Activated T-cell treated with anti-CD3 and anti-CD28 coated beads, Interleukin-2, amount 50 U/mL, for 24 hours (primary cell): ENCODE measurements at places on chromosomes 13 and 19.

DNA sequence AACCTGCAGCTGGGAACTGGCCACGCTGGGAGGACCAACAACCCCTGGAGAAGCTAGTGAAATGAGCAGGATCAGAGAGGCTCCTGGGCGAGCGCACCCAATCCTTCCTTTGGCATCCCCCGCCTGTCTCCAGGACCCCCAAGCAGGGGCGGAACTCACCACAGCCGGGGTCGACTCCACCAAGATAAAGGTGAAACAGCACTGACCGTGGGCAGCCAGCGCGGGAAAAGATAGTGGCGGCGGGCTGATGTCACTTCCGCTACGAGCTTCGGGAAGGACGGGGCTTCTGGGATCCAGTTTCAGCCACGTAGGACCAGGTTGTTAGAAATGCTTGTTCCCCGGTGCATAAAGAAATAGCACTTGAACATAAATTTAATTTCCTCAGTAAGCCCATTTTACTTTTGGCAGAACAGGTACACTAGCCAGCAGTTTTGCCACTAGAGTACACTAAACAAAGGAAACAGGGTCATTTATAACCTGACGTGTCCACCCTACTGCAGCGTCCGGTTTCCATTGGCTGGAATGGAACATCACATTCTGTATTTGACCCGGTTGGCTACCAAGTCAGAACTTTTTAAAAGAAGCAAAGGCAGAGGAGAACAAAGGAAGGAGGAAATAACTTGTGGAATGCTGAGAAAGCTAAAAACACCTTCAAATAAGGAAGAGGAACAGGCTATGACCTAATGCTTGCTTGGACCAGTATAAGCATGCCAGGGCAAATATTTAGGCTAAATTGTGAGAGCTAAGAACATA is 25.5 kb upstream of the ZNF562 start:
- no peaks in the 10 kb centered on the region for H3K36me3 ChIP-seq
- DNase-seq, result no peak
- peaks cover 4% of the 10 kb centered on the region for H3K27me3 ChIP-seq
- peaks cover 5% of the 10 kb centered on the region for H3K4me1 ChIP-seq
- no peak overlapping the region for H3K4me3 ChIP-seq

GRCh38 chr13:96781141-96781540 is 213.1 kb downstream of the OXGR1 start:
- H3K27ac ChIP-seq, result no peak overlapping the region
- H3K4me1 ChIP-seq, result no peaks in the 10 kb centered on the region
- H3K36me3 ChIP-seq, result no peaks in the 10 kb centered on the region

DNA sequence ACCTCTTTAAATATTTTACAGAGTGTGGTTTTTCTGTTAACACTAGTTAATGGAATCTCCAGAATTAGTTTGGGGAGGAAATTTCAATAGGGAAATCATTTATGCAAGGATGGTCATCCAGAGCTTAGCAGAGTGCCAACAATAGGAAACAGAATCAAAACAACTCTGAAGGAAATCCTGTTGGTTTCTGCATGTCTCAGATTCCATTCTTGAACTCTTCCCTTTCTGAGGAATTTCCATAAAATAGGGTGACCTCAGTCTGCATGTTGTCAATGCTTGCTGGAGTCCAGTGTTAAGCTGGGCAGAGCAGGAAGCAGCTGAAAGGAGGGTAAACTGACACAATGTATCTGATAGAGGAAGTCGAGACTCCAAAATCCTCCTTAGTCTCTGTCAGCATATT is 16.9 kb downstream of the CBY2 start:
- H3K4me3 ChIP-seq, result no peak overlapping the region
- no peaks in the 10 kb centered on the region for H3K27me3 ChIP-seq
- H3K36me3 ChIP-seq, result no peaks in the 10 kb centered on the region
- H3K4me1 ChIP-seq, result no peaks in the 10 kb centered on the region
- no peak overlapping the region for H3K27ac ChIP-seq

GRCh38 chr13:36359301-36359950 is 13.2 kb upstream of the SPART start:
- H3K4me1 ChIP-seq, result no peaks in the 10 kb centered on the region
- no peak overlapping the region for H3K4me3 ChIP-seq
- no peak overlapping the region for H3K27ac ChIP-seq
- H3K36me3 ChIP-seq, result no peaks in the 10 kb centered on the region
- H3K27me3 ChIP-seq, result peaks cover 14% of the 10 kb centered on the region

GRCh38 chr19:16596399-16596798 is 24.2 kb upstream of the SLC35E1 start:
- no peak overlapping the region for H3K27ac ChIP-seq
- H3K4me1 ChIP-seq, result peaks cover 71% of the 10 kb centered on the region
- no peaks in the 10 kb centered on the region for H3K27me3 ChIP-seq
- H3K36me3 ChIP-seq, result peaks cover 14% of the 10 kb centered on the region
- no peak overlapping the region for H3K4me3 ChIP-seq
- DNase-seq, result no peak

GRCh38 chr19:5680084-5680436 is 256 bp downstream of the MICOS13 start:
- H3K27ac ChIP-seq, result peak overlapping the region; percentile 98
- H3K4me1 ChIP-seq, result peaks cover 21% of the 10 kb centered on the region
- H3K36me3 ChIP-seq, result peaks cover 42% of the 10 kb centered on the region
- no peaks in the 10 kb centered on the region for H3K27me3 ChIP-seq
- H3K4me3 ChIP-seq, result peak overlapping the region; percentile 98

DNA sequence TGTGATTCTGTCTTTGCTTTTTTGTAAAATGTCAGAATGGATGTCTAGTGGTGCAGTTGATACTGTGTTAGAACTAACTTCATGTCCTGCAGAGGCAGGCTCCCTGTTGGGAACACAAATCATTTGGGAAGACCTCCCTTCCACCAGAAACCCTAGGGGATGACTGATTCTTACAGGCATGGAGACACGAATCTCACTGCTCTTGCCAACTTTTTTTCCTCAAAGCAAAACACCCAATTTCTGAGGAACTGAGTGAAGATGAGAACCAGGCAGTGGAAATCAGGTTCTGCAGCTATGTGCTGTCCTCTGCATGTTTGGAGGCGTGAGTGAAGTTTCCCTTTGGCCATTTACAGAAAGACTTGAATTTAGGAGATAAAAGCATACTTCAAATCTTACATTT is 87.5 kb upstream of the CSNK1A1L start:
- DNase-seq, result no peak
- H3K27ac ChIP-seq, result no peak overlapping the region
- no peaks in the 10 kb centered on the region for H3K27me3 ChIP-seq
- H3K36me3 ChIP-seq, result no peaks in the 10 kb centered on the region

DNA sequence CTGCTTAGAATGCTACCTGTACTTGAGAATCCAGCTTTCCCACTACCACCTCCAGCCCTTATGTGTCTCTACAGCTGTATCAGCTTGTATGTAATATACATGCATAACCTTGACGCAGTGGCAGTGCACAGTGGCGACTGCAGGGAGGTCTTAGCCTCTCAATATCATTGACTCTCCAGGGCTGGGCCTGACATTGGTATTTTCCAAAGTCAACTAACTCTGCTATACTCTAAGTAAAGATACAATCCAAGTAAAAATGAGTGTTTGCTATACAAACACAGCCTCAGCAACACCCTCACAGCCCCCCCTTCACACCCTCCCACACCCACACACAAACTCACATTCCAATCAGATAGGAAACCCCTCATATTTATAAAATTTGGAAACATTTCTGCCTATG is 6.7 kb upstream of the UBL3 start:
- no peaks in the 10 kb centered on the region for H3K36me3 ChIP-seq
- DNase-seq, result no peak
- H3K27me3 ChIP-seq, result no peaks in the 10 kb centered on the region
- no peak overlapping the region for H3K4me3 ChIP-seq

DNA sequence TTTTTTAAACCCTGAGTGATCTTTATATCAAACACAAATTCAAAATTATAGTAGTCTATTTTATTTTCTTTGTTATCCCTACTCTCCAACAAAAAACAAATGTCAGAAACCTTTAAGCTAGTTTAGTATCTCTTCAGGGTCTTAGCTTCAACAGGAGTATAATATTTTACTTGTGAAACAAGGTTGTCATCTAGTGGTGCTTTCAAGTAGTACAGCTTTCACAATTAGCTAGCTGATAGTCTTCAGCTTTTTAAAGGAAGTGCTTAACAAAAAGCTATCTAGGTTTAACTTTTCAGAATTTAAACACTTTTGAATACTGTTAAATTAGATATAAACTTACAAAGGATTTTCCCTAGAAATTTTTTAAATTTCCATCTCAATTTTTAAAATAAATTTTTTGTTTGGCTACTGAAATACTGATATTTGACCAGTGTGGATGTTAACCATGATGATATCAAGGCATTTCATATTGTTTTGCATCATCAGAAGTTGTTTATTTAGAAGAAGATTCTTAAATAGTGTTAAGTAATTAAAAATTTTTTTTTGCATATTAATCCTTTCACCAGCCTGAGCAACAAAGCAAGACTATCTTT is 34.2 kb downstream of the TDRD3 start:
- no peak overlapping the region for H3K4me3 ChIP-seq
- peaks cover 29% of the 10 kb centered on the region for H3K4me1 ChIP-seq
- no peaks in the 10 kb centered on the region for H3K36me3 ChIP-seq

DNA sequence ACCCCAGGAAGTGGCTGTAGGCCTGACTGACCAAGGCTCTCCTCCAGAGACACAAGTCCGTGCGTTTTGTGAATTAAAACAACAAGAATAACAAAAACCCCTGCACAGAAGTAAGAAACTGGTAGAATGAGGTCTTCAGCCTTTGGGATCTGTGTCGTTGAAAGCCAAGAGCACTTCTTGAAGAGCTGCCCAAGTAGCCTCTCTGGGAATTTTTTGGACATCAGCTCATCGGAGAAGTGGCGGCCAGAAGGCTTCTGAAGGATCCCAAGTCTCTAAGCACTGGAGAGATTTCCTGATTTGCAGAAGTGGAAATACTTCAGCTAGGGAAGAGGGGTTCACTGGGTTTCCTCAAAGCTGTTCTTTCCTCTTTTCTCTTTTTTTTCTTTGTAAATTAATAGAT is 100.4 kb upstream of the ZNF536 start:
- no peak for DNase-seq
- no peaks in the 10 kb centered on the region for H3K36me3 ChIP-seq
- H3K4me3 ChIP-seq, result no peak overlapping the region
- H3K4me1 ChIP-seq, result no peaks in the 10 kb centered on the region
- peaks cover 10% of the 10 kb centered on the region for H3K27me3 ChIP-seq

- H3K36me3 ChIP-seq, result peaks cover 47% of the 10 kb centered on the region
- H3K4me3 ChIP-seq, result no peak overlapping the region
- no peak for DNase-seq
- peaks cover 12% of the 10 kb centered on the region for H3K4me1 ChIP-seq
These were observed 6.7 kb downstream of the IFT88 start for GRCh38 chr13:20573636-20574035.

DNA sequence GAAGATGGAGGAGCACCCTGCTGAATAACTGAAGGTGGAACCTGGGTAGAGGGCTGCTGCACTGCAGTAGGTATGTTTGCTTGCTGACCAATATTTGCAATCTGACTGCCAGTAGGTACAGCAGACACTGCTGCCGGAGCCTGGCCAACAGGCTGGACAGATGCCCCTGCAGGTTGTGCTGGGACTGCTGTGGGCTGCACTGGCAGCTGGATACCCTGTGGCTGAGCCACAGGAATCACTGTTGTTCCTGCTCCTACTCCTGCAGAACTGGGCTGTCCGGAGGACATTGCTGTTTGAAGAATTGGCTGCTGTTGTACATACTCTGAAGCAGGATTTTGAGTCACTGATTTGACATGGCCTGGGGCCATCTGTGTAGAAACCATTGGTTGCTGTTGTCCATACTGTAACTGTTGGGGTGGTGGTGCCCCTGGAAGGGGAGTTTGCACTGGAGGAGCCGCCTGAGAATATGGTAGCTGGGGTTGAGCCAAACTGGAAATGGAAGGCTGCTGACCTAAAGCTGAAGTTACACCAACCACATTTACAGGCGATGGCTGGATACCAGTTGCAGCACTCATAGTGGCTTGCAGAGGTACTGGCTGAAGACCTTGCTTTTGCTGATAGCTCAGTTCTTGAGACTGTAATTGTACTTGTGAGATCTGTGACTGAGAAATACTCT is 2.2 kb downstream of the TSC22D1 start:
- no peak overlapping the region for H3K4me3 ChIP-seq
- no peak overlapping the region for H3K27ac ChIP-seq
- peaks cover 2% of the 10 kb centered on the region for H3K27me3 ChIP-seq
- H3K36me3 ChIP-seq, result peaks cover 10% of the 10 kb centered on the region
- no peak for DNase-seq

DNA sequence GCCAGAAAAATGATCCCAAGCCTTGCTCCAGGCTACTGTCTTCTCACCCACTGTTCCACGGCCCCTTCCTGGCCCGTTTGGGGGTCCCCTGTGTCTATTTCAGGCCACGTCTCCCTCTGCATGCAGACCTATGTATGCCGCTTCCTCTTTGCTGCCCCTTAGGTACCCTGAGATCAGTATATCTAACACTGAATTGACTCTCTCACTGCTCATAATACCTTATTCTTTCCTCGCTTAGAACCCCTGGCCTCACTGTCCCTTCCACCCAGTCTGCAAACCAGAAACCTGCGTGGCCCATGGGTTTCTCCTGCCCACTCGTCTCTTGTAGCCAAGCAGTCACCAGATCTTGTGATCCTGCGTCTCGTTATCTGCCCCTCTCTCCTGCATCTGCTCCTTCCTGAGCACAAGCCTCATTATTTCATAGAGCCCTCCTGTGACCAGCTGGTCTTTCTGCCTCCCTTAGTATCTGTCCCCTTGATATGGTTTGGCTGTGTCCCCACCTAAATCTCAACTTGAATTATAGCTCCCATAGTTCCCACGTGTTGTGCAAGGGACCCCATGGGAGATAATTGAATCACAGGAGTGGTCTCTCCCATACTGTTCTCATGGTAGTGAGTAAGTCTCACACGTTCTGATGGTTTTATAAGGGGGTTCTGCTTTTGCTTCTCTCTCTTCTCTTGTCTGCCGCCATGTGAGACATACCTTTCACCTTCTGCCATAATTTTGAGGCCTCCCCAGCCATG is 109.0 kb upstream of the RNF113B start:
- peaks cover 11% of the 10 kb centered on the region for H3K27me3 ChIP-seq
- no peak overlapping the region for H3K27ac ChIP-seq
- no peak overlapping the region for H3K4me3 ChIP-seq
- DNase-seq, result no peak
- no peaks in the 10 kb centered on the region for H3K4me1 ChIP-seq

DNA sequence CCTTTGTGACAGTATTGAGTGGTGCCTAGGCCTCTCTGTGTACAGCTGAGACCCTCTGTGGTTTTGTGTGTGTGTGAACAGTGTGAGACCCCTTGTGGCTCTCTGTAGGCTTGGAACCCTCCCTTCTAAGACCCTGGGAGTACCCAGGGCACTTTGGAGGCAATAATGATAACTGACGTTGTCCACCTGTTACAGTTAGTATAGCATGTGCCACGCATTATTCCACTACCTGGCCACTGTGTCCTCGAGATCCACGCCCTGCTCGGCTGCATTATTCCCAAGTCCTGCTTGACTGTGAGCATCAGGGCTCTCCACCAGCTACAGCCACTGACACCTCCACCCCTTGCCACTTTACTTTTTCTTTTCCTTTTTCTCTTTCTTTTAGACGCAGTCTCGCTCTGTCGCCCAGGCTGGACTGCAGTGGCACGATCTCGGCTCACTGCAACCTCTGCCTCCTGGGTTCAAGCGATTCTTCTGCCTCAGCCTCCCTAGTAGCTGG is 2.0 kb downstream of the GRAMD1A start:
- H3K36me3 ChIP-seq, result peaks cover 62% of the 10 kb centered on the region
- no peaks in the 10 kb centered on the region for H3K27me3 ChIP-seq
- DNase-seq, result no peak
- H3K4me3 ChIP-seq, result peak overlapping the region; percentile 97
- H3K4me1 ChIP-seq, result peaks cover 68% of the 10 kb centered on the region

- no peak overlapping the region for H3K4me3 ChIP-seq
- DNase-seq, result no peak
- no peaks in the 10 kb centered on the region for H3K36me3 ChIP-seq
- H3K27ac ChIP-seq, result no peak overlapping the region
These were observed 115.7 kb upstream of the KLHL1 start for GRCh38 chr13:70223911-70224310.

GRCh38 chr19:19306191-19306590 is 14.1 kb downstream of the SUGP1 start:
- H3K27ac ChIP-seq, result no peak overlapping the region
- H3K36me3 ChIP-seq, result peaks cover 87% of the 10 kb centered on the region
- H3K4me3 ChIP-seq, result no peak overlapping the region
- no peaks in the 10 kb centered on the region for H3K27me3 ChIP-seq
